ENCODE measurements at places on chromosomes 2 and 18.
A peak's percentile ranks its signal among the peaks of the same experiment; 100 is the strongest.

- no peak for DNase-seq
Measured at GRCh38 chr2:24239553-24239952, 64.7 kb downstream of the FAM228A start.

- no peak for DNase-seq
Measured at GRCh38 chr18:4352746-4353551, 102.2 kb downstream of the DLGAP1 start.

GRCh38 chr2:119253760-119254600 lies 30.3 kb downstream of the STEAP3 start:
- DNase-seq = no peak

GRCh38 chr2:8485736-8486135 lies 196.1 kb upstream of the ID2 start:
- no peak for DNase-seq

GRCh38 chr2:216078776-216079175 lies 2.8 kb downstream of the PECR start:
- DNase-seq = no peak

GRCh38 chr2:166373951-166374350 lies 1.8 kb downstream of the SCN9A start:
- DNase-seq = peak; percentile 60

DNA sequence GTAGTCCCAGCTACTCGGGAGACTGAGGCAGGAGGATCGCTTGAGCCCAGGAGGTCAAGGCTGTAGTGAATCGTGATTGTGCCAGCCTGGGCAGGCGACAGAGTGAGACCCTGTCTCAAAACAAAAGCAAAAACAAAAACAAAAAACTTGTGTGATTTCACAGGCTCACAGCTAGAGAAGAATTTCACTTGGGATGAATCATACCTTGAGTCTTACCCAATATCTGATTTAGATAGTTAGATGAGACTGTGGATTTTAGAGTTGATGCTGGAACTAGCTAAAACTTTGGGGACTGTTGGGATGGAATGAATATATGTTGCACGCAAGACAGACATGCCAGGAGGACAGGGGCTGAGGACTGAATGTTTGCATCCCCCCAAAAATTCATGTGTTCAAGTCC lies 4.4 kb downstream of the ANKRD29 start:
- no peak for DNase-seq

- no peak for DNase-seq
Measured at GRCh38 chr2:58740426-58740825, 499.3 kb upstream of the FANCL start.

DNA sequence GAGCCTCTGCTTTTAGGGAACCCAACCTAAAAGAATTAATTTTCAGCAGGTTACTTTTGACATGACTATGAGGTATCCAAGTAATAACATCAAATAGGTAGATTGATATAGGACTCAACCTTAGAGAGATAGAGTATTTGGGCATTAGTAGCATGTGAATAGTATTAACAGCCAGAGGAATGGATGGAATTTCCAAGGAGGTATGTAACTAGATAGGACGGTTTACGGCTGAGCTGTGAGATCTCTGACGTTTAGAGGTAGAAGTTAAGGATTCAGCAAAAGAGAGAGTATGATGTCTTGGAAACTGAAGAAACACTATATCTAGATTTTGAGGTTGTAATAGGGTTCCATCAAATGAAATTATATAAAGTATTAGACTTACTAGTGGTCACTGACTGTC lies 70.3 kb downstream of the HNMT start:
- no peak for DNase-seq

DNA sequence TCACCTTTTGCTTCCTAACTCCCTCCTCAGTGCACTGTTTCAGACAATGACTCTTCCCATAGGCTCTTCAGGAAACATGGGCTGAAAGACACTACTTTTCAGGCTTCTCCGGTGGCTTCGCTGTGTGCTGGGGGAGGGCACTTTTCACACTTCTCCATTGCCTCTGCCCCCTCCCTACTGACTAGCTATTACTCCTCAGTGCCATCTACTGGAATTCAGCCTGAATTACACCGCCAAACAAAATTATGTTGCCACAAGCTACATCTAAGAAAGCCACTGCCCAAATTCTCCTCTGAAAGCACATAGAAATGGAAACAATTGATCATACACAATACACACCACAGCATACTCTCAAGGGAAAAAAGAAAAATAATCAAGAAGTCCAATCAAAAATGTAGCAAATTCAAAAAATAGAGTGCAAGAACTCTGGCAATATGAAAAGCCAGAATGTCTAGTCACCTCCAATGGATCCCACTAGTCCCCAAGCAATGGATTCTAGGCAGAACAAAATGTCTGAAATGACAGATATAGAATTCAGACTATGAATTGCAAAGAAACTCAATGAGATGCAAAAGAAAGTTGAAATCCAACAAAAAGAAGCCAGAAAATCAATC lies 1139.4 kb upstream of the GYPC start:
- no peak for DNase-seq

- no peak for DNase-seq
Measured at GRCh38 chr2:168694173-168694572, 108.3 kb upstream of the NOSTRIN start.

DNA sequence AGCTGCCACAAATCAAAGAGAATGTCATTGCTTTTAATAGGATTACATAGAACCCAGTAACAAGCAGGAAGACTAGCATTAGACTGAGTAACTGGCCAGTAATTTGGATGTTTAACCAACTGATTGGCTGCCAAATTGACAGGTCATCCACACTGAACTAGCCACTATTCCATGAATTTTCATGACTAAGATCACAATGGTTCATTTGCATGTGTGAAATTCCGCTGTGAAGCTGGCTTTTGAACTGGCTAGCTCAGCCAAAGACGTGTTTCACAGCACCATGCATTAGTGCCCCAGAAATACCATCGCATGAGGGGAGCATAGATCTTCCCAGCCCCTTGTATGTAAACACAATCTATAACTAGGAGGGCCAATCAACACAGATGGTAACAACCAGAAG lies 649.8 kb downstream of the ARHGAP15 start:
- no peak for DNase-seq

- no peak for DNase-seq
Measured at GRCh38 chr2:138157372-138157771, 193.1 kb downstream of the HNMT start.

DNA sequence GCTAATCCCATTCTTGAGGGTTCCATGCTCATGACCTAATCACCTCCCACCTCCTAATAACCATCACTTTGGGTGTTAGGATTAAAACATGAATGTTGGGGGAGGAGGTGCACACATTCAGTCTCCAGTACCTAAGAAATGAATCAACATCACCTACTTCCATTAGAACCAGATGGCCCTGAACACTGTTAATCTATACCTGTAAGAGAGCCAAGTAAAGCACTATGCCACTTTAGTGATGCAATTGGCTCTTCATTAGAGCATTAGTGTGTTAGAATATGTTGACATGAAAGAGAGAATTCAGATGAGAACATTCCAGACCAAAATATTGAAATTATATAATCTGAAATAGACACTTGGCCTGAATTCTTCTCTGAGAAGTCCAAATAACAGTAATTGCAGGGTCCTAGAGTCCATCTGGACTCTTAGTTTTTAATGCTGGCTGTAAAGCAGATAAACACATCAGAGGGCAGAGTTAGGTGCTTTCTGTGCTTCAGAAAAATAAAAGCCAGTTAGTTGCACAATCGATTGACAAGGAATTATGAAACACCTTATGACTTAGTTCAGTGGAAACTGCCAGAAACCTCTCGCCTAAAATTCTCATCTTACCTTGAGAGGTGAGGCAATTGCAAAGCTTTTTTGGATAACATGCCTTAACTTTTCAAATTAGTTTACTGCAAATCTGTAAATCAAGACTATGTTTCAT lies 923.7 kb downstream of the SLC4A3 start:
- no peak for DNase-seq

DNA sequence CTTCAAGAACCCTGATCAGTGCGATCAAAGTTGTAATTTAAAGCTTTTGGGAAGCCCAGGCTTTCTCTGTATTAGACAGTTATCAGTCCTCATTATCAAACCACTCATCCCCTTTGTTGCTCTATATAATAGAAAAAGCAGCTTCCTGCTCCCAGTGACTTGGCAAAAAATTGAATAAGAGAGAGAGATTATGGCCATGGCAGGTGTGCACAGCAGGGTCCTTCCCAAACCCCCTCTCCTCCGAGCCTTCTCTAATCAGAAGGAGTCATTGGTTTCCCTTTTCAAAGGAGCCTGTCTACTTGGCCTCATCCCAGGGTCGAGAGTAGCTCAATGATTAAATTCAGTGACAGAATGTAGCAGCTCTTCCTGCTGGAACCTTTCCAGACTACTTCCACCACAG lies 81.5 kb downstream of the SEMA4F start:
- DNase-seq = no peak

- no peak for DNase-seq
Measured at GRCh38 chr2:241188361-241189092, at the start of gene ANO7. TSS of gene ANO7 (plus strand) at chr2:241188677. CDS start at chr2:241190064, 1,387 bp downstream.

GRCh38 chr2:100407563-100407962 lies 9.9 kb downstream of the CHST10 start:
- no peak for DNase-seq

GRCh38 chr2:5720426-5720825 lies 28.2 kb downstream of the SOX11 start:
- no peak for DNase-seq

GRCh38 chr2:226477221-226478108 lies 322.2 kb downstream of the IRS1 start:
- no peak for DNase-seq

DNA sequence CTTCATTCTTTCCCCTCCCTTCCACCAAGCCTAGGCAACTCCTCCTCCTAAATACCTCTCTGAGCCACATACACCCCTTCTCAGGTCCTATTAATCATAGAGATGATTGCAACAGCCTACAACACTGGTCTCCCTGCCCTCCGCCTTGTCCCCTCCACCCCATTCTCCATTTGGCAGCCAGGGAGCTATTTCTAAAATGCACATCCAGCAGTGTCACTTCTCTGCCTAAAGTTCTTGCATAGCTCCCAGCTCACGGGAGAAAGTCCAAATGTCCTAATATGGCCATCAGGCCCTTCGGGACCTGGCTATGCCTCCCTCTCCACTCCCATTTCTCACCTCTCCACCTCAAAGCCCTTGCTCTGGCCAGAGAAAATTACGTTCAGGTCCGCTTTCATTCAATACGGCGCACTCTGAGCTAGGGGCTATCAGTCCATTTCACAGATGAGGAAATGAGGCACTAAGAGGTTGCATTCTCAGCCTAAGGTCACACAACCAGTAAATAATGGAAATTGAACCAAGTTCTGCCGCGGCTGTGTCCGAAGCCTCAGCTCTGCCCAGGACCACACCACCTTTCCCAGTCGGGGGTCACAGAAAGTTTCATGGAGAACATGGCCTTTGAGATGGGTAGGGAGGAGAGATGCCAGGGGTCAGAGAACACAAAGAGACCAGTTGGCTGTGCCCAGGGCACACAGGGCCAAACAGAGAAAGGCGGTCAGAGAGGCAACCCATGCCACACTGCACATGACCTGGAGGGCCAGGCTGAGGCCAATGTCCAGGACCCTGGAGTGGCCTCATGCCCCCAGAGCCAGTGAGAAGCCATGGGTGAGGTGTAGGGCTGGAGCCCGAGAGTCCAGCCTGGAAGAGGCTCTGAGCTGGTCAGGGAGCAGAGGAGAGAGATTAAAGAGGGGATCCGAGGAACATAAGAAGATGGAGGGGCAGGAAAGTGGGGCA lies 72.8 kb downstream of the TNS1 start:
- no peak for DNase-seq

DNA sequence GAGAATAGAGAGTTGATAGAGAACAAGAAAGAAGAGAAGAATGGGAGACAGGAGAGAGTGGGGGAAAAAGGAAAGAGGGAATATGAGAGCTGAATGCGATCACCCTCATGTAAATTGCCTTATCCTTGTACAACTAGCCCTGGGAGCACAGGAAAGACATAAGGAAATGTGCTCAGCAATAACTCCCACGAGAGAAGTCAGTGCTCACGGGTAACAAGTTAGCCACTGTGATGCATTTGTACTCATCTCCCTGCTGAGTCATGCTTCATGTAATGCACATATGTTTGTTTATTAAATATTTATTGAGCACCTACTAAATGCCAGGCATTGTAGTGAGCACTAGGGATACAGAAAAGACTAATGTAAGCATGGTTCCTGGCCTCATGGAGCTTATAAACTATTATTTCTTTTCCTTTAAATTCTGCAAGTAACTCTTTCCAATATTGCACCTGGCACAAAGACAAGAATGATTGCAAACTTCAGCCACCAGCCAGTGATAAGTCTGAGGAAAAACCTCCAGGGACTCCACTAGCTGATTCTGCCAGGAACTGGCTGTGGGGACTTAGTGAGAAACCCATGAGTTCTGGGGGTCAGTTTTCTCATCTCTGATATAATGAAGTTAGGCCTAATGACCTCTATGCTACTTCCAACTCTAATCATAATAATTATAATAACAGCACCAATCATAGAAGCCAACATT lies 124.1 kb downstream of the LNPK start:
- no peak for DNase-seq

GRCh38 chr2:144237830-144238627 lies 281.9 kb downstream of the ZEB2 start:
- DNase-seq = no peak

DNA sequence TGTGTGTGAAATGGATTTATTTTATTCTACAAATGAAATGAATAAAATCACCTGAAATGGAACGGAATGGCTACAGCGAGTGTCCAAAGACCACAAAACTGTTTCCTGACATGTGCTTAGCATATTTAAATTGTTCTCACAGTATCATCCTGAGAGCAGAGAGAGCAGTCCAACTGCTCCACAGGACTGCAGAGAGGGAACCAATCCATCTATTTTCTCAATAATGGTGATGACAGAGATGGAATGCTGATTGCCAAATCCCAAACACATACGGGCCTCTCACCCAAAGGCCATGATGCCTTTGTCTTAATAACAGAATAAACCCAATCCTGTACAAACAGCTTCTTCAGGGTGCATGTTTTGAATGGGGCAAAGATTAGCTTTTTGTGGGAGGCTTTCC lies 41.1 kb downstream of the STAT1 start:
- no peak for DNase-seq

GRCh38 chr18:78722386-78722785 lies 257.2 kb upstream of the SALL3 start:
- DNase-seq = no peak

DNA sequence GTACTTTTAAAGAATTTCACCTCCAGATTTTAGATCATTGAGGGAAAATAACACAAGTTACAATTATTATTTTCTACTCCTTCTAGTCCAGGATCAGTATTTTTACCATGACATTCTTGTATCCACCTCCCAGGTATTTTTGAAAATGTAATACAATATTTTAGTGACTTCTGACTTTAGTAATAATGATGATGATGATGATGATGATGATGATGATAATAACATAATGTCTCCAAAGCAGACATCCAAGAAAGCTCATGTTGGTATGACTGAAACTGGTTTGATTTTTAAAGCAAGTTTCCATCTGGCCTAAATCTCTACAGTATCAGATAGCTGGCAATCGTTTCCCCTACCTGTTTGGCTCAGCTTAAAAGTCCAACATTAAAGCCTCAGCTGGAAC lies 140.0 kb upstream of the GULP1 start:
- no peak for DNase-seq

DNA sequence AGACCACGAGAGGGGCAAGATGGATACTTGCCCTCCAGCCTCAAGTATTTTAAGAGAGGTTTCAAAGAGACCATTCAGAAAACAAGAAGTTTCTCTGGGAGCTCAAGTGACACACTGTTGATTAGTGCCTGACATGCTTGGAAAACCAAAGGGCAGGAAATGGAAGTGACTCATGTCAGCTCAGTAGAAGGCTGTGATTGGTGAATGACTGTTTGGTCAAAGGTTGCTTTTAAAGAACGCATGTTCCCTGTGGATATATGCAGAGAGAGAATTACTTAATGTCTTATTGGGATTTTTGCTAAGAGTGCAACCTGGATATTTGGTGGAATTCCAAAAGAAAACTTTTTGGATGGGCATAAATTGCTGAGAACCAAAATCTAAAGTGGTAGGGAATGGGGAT lies 549.9 kb downstream of the XIRP2 start:
- no peak for DNase-seq

All from activated T-cell treated with anti-CD3 and anti-CD28 coated beads, Interleukin-2, amount 50 U/mL, for 72 hours (primary cell).